ENCODE measurements at places on chromosomes 3 and 15. TPM values are rescaled to one million over a fixed set of nuclear protein-coding genes. Genes with fewer than 3 reads are reported as not detected.
A peak's percentile ranks its signal among the peaks of the same experiment; 100 is the strongest.

GRCh38 chr15:101049282-101049681 lies 130.1 kb downstream of the LRRK1 start:
- H3K27ac ChIP-seq, result no peak overlapping the region
- no peaks in the 10 kb centered on the region for H3K36me3 ChIP-seq
- no peaks in the 10 kb centered on the region for H3K4me1 ChIP-seq

DNA sequence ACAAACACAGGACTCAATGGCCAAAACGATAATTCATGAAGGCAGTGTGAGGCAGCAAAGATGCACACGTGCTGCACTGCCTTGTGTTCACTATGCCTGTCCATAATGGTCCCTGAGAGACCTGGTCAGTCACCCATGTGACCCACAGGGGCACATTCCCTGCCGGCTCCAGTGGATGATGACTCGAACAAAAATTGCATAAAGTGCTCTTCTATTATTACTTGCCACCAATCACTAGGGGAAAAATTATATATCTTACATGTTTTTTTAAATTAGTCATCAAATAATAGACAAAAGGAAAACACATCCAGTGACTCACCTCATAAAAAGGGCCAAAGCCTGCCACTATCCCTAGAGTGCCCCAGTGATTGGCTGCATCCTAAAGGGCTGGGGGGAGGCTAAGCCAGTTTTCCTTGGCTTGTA lies 47.5 kb downstream of the UBP1 start:
- DNase-seq, result peak; percentile 92
- H3K27ac ChIP-seq, result peak overlapping the region; percentile 77
- H3K4me1 ChIP-seq, result peaks cover 46% of the 10 kb centered on the region
- H3K4me3 ChIP-seq, result no peak overlapping the region

TM4SF1 gene
- total RNA-seq, result 559 TPM

MAP1A gene
- total RNA-seq, result 2.1 TPM

GRCh38 chr15:84982301-84982920 lies 755 bp downstream of the PDE8A start:
- H3K27me3 ChIP-seq, result no peaks in the 10 kb centered on the region
- H3K27ac ChIP-seq, result peak overlapping the region; percentile 90
- peaks cover 16% of the 10 kb centered on the region for H3K4me1 ChIP-seq
- H3K4me3 ChIP-seq, result peak overlapping the region; percentile 63
- DNase-seq, result peak; percentile 58
- H3K36me3 ChIP-seq, result no peaks in the 10 kb centered on the region

GRCh38 chr3:149432149-149432548 lies 42.3 kb upstream of the TM4SF4 start:
- H3K27ac ChIP-seq, result no peak overlapping the region
- H3K4me1 ChIP-seq, result no peaks in the 10 kb centered on the region
- H3K36me3 ChIP-seq, result no peaks in the 10 kb centered on the region
- no peaks in the 10 kb centered on the region for H3K27me3 ChIP-seq
- H3K4me3 ChIP-seq, result no peak overlapping the region

DNA sequence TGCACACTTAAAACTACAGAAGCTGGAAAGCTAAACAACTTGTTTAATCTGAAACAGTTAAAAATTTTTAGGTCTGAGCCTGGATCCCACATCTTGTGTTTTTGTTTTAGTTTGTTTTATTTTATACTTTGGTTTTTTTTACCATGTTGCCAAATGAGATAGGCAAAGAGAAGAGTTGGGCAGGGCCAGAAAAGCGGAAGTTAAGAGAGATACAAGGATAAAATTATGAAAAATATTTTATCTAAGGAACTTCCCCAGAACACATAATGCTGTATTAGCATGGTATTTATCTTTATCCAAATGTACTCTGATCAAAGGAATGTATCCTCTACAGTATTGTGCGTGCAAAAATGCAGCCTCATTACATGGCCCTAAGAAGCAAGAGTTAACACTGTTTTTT lies 50.7 kb downstream of the PROS1 start:
- no peaks in the 10 kb centered on the region for H3K4me1 ChIP-seq
- H3K27ac ChIP-seq, result no peak overlapping the region
- H3K27me3 ChIP-seq, result no peaks in the 10 kb centered on the region
- no peaks in the 10 kb centered on the region for H3K36me3 ChIP-seq
- DNase-seq, result no peak

DNA sequence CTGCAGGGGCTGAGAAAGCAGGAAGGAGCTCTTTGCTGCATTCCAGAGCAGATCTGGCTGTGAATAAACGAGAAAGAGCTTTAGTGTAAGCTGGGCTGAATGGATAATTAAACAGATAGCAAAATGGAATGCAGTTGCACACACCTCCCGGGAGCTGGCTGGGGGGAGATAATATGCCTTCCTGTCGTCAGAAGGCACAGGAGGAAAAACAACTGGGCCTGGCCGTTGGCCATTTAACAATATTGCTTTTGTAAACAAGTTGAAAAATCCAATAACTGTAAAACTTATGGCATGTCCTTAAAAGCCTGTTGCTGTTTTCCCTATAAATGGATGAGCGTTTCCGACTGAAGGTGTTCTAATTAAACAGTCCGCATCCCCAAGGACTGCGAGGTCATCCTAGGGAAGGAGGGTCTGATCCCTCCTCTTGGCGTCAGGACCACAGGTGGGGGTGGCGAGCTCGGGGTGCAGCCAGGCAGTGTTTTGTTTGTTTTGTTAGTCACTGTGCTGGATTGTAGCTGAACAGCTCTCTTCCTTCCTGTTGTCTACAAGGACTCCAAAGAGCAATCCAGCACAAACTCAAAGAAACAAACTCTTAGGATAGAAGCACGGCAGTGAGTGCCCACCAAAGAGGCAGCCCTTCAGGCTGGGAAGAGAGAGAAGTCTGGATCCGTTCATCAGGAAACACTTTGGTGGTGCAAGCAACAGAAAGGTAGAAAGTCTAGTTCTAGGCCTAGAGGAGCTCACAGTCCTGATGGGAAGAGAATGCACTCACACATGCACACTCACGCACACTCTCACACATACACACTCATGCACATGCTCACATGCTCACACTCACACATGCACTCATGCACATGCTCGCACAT lies 133.4 kb upstream of the SMAD3 start:
- H3K4me3 ChIP-seq, result no peak overlapping the region
- no peaks in the 10 kb centered on the region for H3K36me3 ChIP-seq
- H3K27me3 ChIP-seq, result no peaks in the 10 kb centered on the region
- H3K4me1 ChIP-seq, result peaks cover 14% of the 10 kb centered on the region

KLHL6 gene
- total RNA-seq, result 14.8 TPM

DNA sequence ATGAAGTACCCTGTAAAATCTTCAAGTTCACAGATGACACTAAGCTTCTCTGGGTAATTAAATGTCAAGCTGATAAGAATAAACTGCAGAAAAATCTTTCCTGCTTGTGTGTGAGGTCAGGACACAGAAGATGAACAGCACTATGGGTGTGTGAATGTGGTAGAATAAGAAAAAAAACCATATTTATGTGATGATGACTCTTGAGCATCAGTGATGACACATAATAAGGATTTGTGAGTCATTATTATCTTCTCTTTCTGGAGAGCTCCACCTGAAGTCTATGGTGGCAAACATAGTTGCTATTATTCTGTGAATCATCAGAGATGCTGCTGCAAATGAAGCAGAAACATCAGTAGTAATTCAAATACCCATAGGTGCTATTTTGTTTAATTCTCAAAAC lies 422.4 kb downstream of the DIPK2A start:
- H3K36me3 ChIP-seq, result no peaks in the 10 kb centered on the region
- H3K27ac ChIP-seq, result no peak overlapping the region
- H3K27me3 ChIP-seq, result no peaks in the 10 kb centered on the region
- H3K4me3 ChIP-seq, result no peak overlapping the region
- no peaks in the 10 kb centered on the region for H3K4me1 ChIP-seq

TRAIP gene
- 13.4 TPM for total RNA-seq

CAPN7 gene
- total RNA-seq, result 28.8 TPM

GRCh38 chr3:144942093-144942837 lies 970.6 kb downstream of the DIPK2A start:
- H3K4me1 ChIP-seq, result peaks cover 2% of the 10 kb centered on the region
- DNase-seq, result peak; percentile 59
- no peak overlapping the region for H3K4me3 ChIP-seq
- H3K27ac ChIP-seq, result no peak overlapping the region
- no peaks in the 10 kb centered on the region for H3K27me3 ChIP-seq

DNA sequence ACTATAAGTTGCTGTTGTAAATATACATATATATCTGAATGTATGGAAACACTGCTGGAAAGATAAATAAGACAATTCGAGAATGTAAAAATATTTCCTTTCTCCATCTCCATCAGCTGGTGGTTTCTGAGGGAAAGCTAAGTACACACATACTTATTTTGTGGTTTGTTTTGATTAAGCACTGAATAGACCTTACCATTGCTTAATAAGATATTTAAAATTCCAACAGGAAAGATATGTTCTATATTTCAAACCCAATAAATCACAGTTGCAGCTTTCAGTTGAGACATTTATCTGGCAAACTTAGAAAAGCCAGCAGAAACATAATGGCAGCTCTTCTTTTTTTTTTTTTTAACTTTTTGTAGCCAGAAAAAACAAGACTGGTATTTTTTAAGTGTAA lies 160.4 kb downstream of the VGLL3 start:
- H3K36me3 ChIP-seq, result no peaks in the 10 kb centered on the region
- H3K4me3 ChIP-seq, result no peak overlapping the region
- H3K4me1 ChIP-seq, result no peaks in the 10 kb centered on the region

CCDC12 gene
- 45.0 TPM for total RNA-seq

- no peaks in the 10 kb centered on the region for H3K36me3 ChIP-seq
- H3K4me3 ChIP-seq, result no peak overlapping the region
- no peaks in the 10 kb centered on the region for H3K4me1 ChIP-seq
- H3K27me3 ChIP-seq, result peaks cover 4% of the 10 kb centered on the region
Observed at GRCh38 chr15:32908872-32909271, 191.1 kb downstream of the GREM1 start.

- H3K4me3 ChIP-seq, result peak overlapping the region; percentile 54
- H3K27ac ChIP-seq, result peak overlapping the region; percentile 71
- H3K36me3 ChIP-seq, result peaks cover 4% of the 10 kb centered on the region
- no peaks in the 10 kb centered on the region for H3K27me3 ChIP-seq
- peak; percentile 56 for DNase-seq
- peaks cover 11% of the 10 kb centered on the region for H3K4me1 ChIP-seq
Observed at GRCh38 chr15:63156755-63157117, 541 bp downstream of the RPS27L start.

GRCh38 chr3:181358060-181358459 lies 353.7 kb upstream of the SOX2 start:
- DNase-seq, result no peak
- no peaks in the 10 kb centered on the region for H3K4me1 ChIP-seq
- no peak overlapping the region for H3K4me3 ChIP-seq
- H3K27ac ChIP-seq, result no peak overlapping the region
- H3K27me3 ChIP-seq, result no peaks in the 10 kb centered on the region

EPHA3 gene
- not detected for total RNA-seq

LTK gene
- 0.21 TPM for total RNA-seq

USP50 gene
- not detected for total RNA-seq

NT5DC2 gene
- total RNA-seq, result 327 TPM

- no peaks in the 10 kb centered on the region for H3K27me3 ChIP-seq
- no peak overlapping the region for H3K4me3 ChIP-seq
- H3K27ac ChIP-seq, result no peak overlapping the region
- H3K36me3 ChIP-seq, result no peaks in the 10 kb centered on the region
Observed at GRCh38 chr3:151561878-151562277, 101.0 kb upstream of the IGSF10 start.

CCR3 gene
- not detected for total RNA-seq

- H3K4me3 ChIP-seq, result no peak overlapping the region
- no peak for DNase-seq
- H3K27ac ChIP-seq, result no peak overlapping the region
- peaks cover 13% of the 10 kb centered on the region for H3K4me1 ChIP-seq
- H3K36me3 ChIP-seq, result peaks cover 6% of the 10 kb centered on the region
Observed at GRCh38 chr3:127616836-127617605, 12.0 kb upstream of the PODXL2 start.

- H3K27me3 ChIP-seq, result no peaks in the 10 kb centered on the region
- H3K36me3 ChIP-seq, result no peaks in the 10 kb centered on the region
- H3K4me1 ChIP-seq, result no peaks in the 10 kb centered on the region
- DNase-seq, result no peak
- no peak overlapping the region for H3K4me3 ChIP-seq
Observed at GRCh38 chr3:24290596-24290995, 204.1 kb downstream of the THRB start.

DNA sequence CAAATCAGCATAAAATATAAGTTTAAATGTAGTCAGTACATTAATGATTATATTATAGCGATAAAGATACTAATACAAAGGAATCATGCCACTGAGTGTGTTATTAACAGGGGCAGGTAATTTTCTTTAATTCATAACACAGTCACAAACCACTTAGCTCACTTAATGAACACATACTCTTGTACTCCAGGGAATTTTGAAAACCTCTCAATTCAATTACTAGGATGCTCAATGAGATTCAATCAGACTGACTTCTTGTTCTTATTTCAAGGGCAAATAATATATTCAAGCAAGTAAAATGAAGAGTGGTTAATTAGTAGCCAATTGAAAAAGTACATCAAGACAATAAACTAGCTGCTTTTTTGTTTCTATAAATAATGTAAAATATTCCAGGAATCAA lies 5.8 kb upstream of the SUCNR1 start:
- H3K36me3 ChIP-seq, result no peaks in the 10 kb centered on the region
- no peaks in the 10 kb centered on the region for H3K27me3 ChIP-seq
- no peak for DNase-seq
- H3K4me1 ChIP-seq, result peaks cover 43% of the 10 kb centered on the region
- H3K27ac ChIP-seq, result no peak overlapping the region

GRCh38 chr15:82108489-82109078 lies 62.8 kb upstream of the MEX3B start:
- no peaks in the 10 kb centered on the region for H3K4me1 ChIP-seq
- H3K36me3 ChIP-seq, result no peaks in the 10 kb centered on the region
- peak; percentile 60 for DNase-seq

- DNase-seq, result peak; percentile 53
- H3K36me3 ChIP-seq, result no peaks in the 10 kb centered on the region
- H3K27ac ChIP-seq, result no peak overlapping the region
- H3K4me3 ChIP-seq, result peak overlapping the region; percentile 93
- H3K27me3 ChIP-seq, result peaks cover 18% of the 10 kb centered on the region
- H3K4me1 ChIP-seq, result peaks cover 14% of the 10 kb centered on the region
Observed at GRCh38 chr3:66498687-66499621, 1.9 kb downstream of the LRIG1 start.

DNA sequence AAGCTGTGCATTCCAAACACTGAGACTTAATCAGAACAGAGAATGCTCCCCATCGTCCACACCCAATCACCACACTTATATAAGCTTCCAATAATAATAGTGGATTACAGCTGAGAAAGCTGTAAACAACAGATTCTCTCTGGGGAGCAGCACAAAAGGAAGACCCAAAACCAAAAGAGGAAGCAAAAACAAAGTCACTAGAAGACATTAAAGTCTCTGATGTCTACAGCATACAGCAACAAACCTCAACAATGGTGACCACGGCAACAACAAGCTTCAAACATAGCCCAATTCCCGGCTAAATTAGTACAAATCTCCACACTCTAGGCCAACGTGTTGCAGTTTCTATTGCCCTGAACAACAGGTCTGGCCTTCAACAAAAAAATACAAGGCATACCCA lies 37.7 kb downstream of the ZDHHC23 start:
- no peaks in the 10 kb centered on the region for H3K36me3 ChIP-seq
- no peak for DNase-seq
- H3K4me3 ChIP-seq, result no peak overlapping the region
- no peaks in the 10 kb centered on the region for H3K4me1 ChIP-seq
- H3K27ac ChIP-seq, result no peak overlapping the region

Data from endothelial cell of umbilical vein (primary cell).